ENCODE measurements at places on chromosomes 5 and 9.

DNA sequence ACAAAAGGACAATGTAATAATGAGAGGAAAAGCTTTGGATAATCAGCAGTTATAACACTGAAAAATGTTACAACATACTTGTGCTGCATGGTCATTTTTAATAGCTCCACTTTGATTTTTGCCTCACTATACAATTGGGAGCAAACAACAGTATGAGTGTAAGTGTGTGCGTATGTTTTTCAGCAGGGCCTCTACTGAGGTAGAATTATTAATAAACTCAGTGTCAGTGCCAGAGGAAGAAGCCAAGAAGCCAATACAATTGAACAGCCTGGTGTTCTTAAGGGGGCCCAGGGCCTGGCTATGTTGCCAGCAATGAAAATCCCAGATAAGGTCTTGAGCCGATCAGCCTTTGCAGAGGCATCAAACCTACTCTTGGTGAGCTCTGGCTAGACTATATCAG lies 16.1 kb upstream of the RLN1 start:
- DNase-seq = no peak

GRCh38 chr5:53929152-53929551 lies 368.7 kb downstream of the NDUFS4 start:
- DNase-seq = no peak

- no peak for DNase-seq
These were observed 9.0 kb upstream of the PRR7 start for GRCh38 chr5:177437623-177438022.

- peak; percentile 11 for DNase-seq
These were observed 95.7 kb downstream of the TTC39B start for GRCh38 chr9:15211160-15211814.

DNA sequence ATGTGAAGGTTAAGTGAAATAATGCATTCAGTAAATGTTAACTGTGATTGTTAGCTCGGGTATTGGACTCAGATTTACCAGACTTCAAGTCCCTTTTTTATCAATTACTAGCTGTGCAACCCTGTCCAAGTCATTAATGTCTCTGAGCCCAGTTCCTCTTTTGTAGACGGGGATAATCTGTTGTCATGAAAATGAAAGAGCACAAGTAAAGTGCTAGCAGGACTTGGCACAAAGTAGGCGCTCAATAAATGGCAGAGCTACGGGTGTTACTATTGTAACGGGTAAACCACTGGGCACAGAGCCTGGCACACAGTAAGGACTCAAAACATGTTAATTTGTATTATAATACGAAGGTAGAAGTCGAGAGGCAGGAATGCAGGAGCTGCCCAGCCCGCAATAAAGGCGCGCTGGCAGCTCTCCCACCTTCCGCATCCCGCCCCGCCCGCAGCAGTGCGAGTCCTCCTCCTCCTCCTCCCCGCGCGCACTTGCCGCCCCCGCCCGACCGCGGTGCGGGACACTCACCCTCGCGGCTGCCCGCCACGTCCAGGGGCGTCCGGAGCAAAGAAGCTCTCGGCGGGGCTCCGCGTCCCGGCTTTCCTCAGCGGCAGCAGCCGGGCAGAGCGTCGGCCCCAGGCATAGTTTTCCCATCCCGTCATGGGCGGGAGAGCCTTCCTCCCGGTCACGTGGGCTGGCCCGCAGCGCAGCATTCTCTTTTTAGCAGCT lies at the start of gene C1QTNF2:
C1QTNF2 (minus strand) TSS at position 637 of the 723 bp plus-strand sequence. CDS start 15,615 bp downstream, outside the sequence.
- no peak for DNase-seq

DNA sequence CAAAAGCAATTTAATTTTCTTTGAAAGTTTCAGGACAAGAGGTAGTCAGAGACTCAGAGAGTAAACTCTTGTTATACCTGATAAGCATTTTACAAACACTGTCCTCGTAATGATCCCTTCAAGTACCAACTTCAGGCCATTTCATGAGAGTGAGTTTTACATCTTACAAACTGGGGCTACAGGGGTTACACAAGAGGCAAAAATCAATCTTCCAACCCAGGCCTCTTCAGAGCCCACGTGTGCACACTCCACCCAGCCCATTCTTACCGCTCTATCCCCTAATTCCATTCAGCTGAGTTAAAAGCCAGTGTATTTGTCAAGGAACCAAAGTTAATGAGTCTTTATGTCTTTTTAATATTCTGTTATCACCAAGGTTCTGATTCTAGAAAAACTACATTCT lies 46.5 kb downstream of the PSMB7 start:
- DNase-seq = no peak

- no peak for DNase-seq
These were observed 11.5 kb downstream of the PDLIM4 start for GRCh38 chr5:132268769-132269551.

- DNase-seq = no peak
These were observed 60.6 kb downstream of the TMEM174 start for GRCh38 chr5:73233461-73234203.

DNA sequence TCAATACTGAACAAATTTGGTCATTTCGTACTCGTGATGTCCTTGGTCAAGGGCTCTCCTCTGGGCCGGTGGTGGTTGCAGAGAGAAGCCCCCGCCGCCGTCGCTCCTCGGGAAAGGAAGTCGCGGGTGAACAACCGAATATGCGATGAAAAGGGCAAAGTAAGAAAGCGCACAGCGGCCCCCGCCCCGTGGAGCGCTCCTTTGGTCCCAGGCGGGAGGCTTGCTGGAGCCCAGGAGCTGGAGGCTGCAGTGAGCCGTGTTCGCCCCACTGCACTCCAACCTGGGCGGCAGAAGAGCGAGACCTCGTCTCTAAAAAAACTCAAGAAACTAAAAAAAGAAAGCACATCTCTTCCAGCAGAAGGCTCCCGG lies 108.4 kb upstream of the LARP1 start:
- DNase-seq = no peak

- no peak for DNase-seq
These were observed 254.8 kb upstream of the PPP1R2B start for GRCh38 chr5:156595132-156595787.

GRCh38 chr5:11785771-11786352 lies 118.4 kb downstream of the CTNND2 start:
- DNase-seq = no peak

DNA sequence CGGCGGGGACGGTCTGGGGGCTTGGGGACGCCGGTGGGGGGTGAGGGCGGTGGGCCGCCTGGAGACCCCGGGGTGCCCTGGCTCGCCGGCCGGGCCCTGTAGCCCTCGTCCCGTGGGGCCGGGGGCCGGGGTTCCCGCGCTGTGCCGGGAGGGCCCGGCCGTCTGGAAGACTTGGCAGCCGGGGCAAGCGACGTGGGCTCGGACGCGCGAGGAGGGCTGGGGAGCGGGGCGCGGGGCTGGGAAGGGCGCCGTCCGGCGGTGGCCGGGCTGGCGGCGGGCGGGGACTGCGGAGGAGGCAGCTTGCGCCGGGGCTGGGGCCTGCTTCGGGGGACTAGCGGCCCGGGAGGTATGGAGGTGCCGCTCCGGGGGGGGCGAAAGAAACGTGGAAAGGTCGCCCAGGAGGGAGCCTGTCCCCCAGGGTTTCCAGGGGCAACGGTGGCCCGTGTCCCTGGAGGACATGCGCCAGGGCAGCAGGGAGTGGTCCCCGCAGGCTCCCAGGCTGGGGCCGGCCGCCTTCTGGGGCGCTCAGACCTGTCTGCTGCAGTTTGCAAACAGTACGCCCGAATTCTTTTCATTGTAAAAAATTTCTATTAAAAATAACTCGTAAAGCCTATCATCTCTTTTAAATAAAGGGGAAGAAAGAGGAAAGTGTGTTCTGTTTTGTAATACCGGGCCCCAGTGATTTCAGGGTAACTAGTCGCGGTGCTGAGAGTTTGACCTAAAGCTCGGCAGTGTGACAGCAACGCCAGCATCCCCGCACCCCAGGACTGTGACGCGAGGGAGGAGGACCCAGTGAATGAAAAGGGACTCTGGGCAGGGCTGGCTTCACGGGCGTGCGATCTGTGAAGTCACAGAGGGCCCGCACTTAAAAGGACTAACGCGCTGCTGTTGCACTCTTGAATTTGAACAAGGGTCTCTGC lies 752 bp upstream of the ANKH start:
- no peak for DNase-seq

DNA sequence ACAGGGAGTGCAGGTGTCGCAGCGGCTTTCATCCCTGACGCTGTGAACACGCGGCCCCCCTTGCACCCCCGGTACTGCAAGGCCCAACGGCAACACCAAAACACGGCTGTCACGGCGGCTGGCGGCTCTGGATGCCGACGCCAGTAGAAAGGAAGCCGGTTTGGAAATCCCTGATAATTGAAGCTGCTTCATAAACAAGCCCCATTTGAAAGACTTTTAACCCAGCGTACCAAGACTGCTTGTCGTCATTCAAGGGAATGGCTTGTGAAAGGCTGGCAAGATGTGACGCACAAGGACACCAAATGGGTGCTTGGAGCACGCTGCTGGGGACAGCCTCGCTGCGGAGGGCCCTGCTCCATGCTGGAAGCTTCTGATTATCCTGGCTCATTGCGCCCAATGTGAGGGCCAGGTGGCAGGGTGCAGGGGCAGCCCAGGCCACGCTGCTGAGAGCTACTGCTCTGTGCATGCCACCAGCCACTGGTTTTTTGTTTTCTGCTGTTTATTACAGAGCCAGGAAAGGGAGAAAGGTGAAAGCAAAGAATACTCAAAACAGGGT lies 63.1 kb downstream of the GTF3C4 start:
- DNase-seq = no peak

DNA sequence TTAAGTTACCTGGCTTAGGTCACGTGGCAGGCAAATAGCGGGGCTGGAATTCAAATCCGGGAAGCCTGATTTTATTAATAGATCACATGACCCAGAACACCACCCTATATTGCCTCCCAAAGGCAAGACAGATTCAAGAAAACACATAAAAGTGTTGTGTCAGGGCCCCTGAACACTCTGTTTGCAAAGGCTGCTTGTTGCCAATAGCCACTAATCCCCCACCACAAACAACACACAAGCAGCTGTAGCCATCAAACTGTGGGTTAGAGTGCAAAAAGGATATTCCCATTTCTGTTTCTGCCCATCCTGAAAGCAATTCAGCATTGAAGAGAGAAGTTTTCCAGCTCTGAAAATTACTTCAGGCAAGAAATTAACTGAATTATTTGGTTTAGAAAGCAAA lies 358.9 kb upstream of the RFX3 start:
- no peak for DNase-seq

DNA sequence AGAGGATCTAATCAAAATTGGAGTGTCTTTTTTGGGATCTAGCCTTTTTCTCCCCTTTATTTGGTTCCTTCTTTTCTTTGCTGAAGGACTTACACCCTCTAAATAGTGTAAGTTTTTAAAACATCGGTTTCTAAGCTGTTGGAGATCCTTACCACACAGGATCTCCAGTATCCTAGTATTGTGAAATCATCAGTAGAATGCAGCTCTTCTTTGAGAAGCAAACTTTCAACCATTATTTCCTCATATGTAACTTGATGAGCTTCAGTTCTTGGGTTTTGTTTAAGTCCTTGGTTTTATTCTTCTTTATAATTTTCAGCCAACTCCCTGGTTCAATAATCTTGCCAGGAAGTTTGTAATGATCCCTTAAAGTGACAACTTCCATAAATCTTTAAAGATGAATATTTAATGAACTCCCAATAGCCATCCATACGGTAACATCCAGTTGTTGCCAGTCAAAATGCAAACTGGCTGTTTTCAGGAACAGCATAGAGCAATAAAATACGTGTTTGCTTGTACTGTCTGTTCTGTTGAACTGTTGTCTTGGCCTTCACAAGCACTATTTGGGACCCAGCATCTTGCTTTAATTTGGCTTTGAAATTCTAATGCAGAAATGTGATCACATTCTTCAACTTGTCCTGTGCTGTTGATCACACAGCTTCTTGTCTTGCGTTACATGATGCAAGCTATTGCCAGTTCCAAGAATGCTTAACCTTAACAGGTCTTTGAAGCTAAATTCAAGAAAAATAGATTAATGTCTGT lies 34.8 kb upstream of the TTC23L start:
- DNase-seq = no peak

- peak; percentile 69 for DNase-seq
These were observed 24.4 kb upstream of the GRPEL2 start for GRCh38 chr5:149320791-149321330.

DNA sequence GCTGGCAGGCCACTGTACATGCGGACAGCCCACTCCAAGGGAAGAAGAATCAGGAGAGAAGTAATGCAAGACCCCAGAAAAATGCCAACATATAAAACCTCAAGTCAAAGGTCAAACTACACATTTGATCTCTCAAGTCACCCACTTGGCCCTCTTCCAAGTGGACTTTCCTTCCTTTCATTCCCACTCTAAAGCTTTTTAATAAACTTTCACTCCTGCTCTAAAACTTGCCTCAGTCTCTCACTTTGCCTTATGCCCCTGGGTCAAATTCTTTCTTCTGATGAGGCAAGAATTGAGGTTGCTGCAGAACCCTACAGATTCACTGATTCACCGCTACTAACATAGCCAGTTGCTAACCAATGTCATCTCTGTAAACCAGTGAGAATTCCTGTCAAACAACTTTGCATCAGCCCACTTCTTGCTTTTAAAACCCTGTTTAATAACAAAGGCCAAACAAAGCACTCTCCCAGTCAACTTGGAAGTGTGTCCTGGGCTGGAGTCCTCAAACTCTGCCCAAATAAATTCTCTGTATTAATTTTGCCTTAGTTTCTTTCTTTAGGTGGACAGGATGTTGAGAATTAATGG lies 6.9 kb upstream of the ATP6V1G1 start:
- no peak for DNase-seq

DNA sequence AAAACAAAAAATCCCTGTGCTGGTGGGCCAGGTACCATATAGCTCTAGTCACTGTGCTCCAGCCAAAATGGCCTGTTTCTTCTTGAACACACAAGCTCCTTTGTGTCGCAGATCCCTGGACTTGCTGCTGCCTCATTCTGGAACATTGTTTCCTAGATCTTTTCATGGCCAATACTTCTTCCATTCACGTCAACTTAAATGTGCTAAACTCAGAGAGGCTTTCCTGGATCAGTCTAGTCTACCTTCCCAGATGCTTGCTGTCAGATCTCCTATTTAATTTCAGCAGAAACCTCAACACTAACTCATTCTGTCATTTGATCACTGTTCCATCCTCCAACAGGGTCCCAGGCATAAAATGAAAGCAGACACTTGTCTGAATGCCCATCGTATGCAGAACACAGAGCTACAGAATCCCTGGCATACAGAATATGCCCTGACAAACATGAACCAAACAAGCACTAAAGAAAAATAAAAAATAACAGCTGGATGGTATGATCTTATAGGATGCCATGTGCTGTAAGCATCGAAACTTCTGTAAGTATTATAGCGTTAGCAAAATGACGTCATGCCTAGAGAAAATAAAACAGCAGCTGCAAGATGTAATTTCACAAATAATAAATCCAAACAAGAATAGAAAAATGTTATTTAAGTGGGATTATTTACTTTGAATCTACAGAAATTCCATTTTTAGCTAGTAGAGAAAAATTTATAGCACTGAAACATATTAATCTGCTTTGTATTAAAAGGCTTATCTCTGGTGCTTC lies 403.7 kb upstream of the DAP start:
- DNase-seq = no peak

DNA sequence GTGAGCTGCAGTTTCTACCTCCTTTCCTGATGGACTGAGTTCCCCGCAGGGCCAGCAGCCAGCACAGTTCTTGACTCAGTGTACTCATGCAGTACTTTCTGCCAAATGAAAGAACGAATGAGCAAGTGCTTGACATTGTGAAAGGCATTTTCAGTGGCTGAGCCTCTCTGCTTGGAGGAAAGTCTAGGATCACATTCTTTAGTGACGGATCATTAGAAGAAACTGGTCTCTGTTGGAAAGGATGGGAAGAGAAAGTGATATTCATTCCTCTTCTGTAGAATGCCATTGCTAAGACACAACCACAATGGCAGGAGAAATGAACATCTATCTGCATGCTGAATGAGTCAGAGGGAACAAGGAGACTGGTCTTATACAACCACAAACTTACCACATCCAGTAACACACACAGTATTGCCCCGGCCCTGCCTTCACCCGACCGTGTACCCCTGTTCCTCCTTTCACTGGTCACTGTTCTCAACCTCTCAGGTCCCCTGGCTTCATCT lies 206.9 kb downstream of the CRB2 start:
- peak; percentile 27 for DNase-seq

Data from HS-27A (cell line).